Stomach (tissue), 19 donors: ENCODE measurements at places on chromosomes 5 and 9. TPM values are rescaled to one million over a fixed set of nuclear protein-coding genes. Genes with fewer than 3 reads are reported as not detected.

ANKRD33B gene
- polyA plus RNA-seq: 0.58 TPM

ST8SIA4 gene
- polyA plus RNA-seq: 1.1 TPM

TAS2R1 gene
- not detected for polyA plus RNA-seq

CD180 gene
- 0.28 TPM for polyA plus RNA-seq

IFNA4 gene
- polyA plus RNA-seq: not detected

PCDHGB2 gene
- 0.10 TPM for polyA plus RNA-seq
